HT-29 (cell line): ENCODE measurements at places on chromosomes 3 and 15. TPM values are rescaled to one million over a fixed set of nuclear protein-coding genes. Genes with fewer than 3 reads are reported as not detected.

CRYGS gene
- total RNA-seq, result 0.28 and 0.86 TPM in 2 replicates

GRCh38 chr15:26621816-26622215 lies 151.1 kb downstream of the GABRB3 start:
- no peak for DNase-seq

DNA sequence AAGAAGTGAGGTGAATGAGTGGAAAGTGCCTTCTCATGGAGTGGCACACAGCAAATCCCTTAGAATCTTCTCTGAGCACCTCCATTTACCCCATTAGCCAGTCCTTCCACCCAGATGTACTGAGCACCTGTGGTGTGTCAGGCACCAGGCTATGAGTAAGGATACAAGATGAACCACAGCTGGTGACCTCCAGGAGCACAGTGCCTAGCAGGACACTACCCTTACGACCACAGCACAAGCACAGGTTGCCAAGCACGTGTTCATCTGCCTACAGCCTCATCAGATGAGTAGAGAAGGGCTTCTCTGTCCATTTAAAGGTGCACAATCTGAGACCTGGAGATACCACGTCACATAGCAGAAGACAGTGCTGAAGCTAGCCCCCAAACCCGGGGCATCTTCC lies 6.2 kb downstream of the MYLK start:
- DNase-seq, result no peak

DNA sequence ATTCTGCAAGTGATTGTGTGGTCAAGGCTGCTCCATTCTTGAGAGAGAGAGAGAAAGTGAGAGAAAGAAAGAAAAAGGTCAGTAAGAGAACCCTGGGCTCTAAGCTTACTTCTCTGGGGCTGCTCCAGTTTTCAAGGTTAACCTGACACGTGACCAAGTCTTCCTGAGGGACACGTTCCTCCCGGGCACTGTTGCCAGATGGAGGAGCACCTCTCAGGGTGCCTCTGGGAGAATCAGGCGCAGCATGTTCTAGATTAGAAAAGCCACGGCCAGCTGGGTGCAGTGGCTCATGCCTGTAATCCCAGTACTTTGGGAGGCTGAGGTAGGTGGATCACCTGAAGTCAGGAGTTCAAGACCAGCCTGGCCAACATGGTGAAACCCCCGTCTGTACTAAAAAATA lies 60.8 kb downstream of the ITGA11 start:
- DNase-seq, result no peak

DNA sequence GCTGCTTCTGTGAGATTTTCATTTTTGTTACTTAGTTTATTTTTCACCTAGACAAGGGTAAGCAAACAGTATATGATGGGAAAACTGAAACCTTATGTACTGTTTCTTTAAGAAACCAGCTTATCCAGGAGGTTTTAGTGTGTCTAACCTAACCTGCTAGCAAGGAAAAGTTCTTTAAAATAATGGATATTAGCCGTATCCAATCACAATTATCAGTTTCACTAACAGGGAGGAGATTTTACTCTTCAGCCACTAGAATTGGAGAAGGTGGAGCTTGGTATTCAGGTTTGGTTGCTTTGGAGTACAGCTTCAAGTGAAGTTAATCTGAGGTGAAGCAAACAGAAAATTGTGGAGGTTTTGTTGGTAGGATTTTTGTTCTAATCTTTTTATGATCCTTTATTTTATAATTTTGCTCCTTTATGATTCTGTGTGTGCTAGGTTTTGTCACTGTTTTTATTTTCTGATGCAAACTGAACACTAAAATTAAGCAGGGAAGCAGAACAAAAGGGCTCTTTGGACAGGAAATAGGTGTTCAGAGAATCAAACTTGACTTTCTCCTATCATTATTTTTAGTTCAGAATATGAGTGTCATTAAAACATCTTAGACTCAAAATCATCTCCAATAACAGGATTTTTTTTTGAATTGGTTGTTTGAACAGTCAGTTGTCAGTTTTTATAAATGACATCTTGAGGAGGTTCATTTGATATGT lies 13.0 kb downstream of the ZFAND6 start:
- peak; percentile 92 for DNase-seq

DNA sequence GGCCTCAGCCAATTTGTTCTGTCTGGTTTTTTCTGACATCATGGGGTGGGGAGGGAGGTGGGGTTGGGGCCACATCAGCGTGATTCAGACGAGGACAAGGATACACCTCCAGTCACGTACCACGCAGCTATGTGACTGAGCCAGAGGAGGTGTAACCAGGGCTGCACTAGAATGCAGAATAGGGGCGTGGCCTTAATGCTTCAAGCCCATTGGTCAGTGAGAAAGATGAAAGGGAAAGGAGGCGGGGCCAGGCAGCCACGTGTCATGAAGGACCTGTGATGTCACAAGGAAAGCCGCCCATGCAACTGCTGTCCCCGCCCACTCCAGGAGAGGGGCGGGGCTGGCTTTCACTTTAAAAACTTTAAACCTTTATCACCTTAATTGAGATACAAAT lies at the start of gene GOLGA6L2:
GOLGA6L2 (minus strand) TSS at position 137 of the 394 bp plus-strand sequence; CDS start at position 75, 62 bp downstream.
- peak; percentile 52 for DNase-seq

DNA sequence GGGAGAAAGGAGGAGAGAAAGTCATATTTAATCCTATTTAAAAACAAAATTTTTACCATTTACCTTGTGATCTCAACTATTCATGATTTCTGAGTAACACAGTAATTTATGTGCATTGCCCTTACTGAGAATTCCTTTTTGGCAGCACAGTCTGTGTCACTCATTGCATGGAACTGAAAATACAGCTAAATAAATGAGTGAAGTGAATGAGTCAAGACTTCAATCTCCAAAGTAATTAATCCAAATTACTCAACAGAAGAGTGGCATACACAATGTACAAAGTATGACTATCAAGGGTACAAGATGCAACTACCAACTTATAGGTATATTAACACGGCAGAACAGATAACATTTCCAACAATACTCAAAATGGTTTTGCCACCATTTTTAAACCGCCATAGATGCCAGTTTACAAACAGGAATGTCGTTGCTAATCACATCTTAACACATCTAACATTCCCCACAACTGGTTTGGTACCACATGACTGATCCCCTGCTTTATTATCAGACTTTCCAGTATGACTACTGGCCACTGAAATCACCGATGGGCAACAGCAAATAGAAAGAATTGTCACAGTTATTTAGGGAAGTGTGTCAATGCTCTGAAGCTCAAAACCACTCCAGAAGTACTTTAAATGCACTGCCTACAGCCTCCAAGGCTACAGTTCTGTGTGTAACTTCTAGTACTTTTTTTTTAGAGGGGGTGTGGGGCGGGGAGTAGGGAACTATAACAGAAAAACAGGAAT lies 410.4 kb downstream of the SHQ1 start:
- no peak for DNase-seq

- no peak for DNase-seq
Observed at GRCh38 chr15:70160803-70161565, 63.3 kb upstream of the TLE3 start.

GRCh38 chr3:35648347-35648746 lies 9.0 kb downstream of the ARPP21 start:
- no peak for DNase-seq

GRCh38 chr3:124887177-124887931 lies at the start of gene ITGB5:
TSS of gene ITGB5 (minus strand) at chr3:124887365. CDS start at chr3:124887000, 365 bp downstream.
- DNase-seq, result peak; percentile 89

GRCh38 chr3:132236701-132237651 lies 80.2 kb upstream of the ACP3 start:
- no peak for DNase-seq

- no peak for DNase-seq
Observed at GRCh38 chr3:35654476-35654875, 15.2 kb downstream of the ARPP21 start.
